Renal pelvis (tissue), 12 donors: ENCODE measurements at places on chromosomes 1 and 21. TPM values are rescaled to one million over a fixed set of nuclear protein-coding genes. Genes with fewer than 3 reads are reported as not detected.

The MEX3A gene
- polyA plus RNA-seq, result 43.2 TPM

The GSTM1 gene
- polyA plus RNA-seq, result 105 TPM

The CLCA4 gene
- polyA plus RNA-seq, result not detected

The PEX14 gene
- 26.6 TPM for polyA plus RNA-seq

The FCGR3A gene
- polyA plus RNA-seq, result 1.8 TPM

The ADGRB2 gene
- 13.5 TPM for polyA plus RNA-seq

The SLAMF9 gene
- polyA plus RNA-seq, result not detected

The KLHL20 gene
- 20.4 TPM for polyA plus RNA-seq

The PM20D1 gene
- 2.0 TPM for polyA plus RNA-seq

- DNase-seq, result no peak
Measured at GRCh38 chr1:201126832-201127754, at the start of gene ASCL5. Gene ASCL5, minus strand, starts transcription at chr1:201127184. Its CDS starts 11,812 bp downstream, at chr1:201115372.

GRCh38 chr1:92805216-92805615 is 20.3 kb upstream of the EVI5 start:
- DNase-seq, result no peak

DNA sequence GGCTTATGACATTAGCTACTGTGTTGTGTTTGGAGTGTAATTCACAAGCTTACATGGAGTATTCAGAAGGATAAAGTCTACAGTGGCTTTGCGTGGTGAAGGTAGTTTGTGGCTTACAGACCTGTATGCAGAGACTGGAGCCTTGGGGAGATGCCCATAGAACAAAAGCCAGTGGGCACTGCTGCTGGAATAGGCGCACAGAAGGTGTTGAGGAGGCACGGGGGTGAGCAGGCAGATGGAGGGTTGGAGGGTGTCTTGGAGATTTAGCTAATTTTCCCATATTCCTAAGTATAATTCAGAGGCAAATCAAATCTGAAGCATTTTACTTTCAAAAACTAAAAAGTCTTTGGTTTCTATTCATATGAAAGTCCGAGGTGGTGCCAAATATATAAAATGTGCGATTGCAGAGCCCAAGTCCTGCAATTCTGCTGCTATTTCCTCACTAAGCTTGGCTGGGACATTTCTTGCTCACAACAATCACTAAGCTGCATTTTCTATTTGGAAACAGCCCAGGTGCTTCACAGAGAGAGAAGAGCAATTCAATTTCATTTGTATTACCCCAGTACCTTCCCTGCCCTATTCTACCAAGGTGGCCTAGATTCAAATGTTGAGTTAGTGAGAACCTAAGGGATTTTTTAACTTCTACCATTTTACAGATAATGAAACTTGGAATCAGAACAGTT is 48.5 kb downstream of the FH start:
- DNase-seq, result no peak

DNA sequence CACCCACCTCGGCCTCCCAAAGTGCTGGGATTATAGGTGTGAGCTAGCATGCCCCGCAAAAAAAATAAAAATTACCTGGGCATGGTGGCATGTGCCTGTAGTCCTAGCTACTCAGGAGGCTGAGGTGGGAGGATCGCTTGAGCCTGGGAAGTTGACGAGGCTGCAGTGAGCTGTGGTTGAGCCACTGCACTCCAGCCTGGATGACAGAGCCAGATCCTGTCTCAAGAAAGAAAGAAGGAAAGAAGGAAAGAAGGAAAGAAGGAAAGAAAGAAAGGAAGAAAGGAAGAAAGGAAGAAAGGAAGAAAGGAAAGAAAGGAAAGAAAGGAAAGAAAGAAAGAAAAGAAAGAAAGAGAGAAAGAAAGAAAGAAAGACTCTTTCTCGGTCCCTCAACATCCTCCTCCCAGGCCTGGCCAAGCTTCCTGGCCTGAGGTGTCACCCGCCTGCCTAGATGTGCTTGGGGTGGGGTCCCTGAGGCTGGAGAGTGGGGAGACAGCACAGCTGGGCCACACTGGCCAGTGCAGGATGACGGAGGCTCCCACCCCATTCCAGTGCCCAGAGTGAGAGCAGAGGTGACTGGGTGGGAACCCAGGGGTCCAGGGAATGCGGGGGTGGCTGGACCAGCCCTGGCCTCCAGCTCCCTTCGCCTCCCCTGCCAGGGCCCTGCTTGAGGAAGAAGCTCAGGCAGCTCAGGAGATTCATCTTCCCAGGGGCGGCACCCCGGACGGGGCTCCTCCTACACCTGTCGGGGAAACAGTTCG is 10.2 kb upstream of the GNB1 start:
- no peak for DNase-seq

GRCh38 chr1:235090406-235091069 is 38.1 kb downstream of the TOMM20 start:
- DNase-seq, result peak; percentile 76

GRCh38 chr1:200314085-200314750 is 95.6 kb downstream of the ZNF281 start:
- no peak for DNase-seq

- DNase-seq, result no peak
Measured at GRCh38 chr1:164753521-164754077, 194.6 kb downstream of the PBX1 start.

DNA sequence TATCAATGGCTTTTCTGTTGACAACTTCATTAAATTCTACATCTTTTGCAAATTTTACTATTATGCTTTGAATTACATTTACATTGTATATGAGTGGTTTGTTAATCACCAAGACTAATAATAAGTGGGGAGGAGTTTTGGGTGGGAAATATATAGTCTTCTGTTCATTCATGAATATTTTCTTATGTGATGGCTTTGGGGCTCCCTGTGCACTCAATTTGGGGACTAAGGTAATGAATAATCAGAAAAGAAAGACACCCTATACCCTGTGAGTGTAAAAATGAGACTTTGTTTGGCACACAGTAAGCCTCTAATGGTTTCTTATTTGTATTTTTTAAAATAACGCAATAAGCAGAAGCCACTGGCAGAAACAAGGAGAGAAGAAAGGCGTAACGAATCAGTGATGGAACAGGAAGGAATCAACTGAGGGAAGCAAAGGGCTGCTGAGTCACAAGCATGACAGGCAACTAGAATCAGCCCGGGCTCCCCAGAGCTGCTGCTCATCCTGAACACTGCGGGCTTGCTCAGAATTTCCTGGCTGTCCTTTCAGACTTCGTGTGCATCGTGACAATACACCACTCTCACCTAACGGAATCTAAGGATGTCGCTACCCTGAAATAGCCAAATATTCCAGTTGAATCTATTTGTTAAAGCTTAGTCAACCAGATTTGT is 20.8 kb upstream of the RGS2 start:
- DNase-seq, result no peak

GRCh38 chr1:87795615-87796337 is 467.1 kb downstream of the LMO4 start:
- peak; percentile 57 for DNase-seq

DNA sequence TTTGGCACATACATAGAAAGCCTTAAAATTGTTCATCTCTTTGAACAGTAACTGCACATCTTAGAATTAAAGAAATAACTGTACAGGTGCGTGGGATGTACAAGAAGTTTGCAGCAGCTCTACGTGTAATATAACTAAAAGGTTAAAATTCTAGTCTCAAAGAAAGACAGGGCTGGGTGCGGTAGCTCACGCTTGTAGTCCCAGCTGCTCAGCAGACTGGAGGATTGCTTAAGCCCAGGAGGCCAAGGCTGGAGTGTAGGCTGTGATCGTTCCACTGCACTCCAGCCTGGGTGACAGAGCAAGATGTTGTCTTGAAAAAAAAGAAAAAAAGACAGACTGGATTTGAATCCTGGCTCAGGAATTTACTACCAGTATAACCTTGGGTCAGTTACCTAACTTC is 13.4 kb downstream of the PARP1 start:
- no peak for DNase-seq

DNA sequence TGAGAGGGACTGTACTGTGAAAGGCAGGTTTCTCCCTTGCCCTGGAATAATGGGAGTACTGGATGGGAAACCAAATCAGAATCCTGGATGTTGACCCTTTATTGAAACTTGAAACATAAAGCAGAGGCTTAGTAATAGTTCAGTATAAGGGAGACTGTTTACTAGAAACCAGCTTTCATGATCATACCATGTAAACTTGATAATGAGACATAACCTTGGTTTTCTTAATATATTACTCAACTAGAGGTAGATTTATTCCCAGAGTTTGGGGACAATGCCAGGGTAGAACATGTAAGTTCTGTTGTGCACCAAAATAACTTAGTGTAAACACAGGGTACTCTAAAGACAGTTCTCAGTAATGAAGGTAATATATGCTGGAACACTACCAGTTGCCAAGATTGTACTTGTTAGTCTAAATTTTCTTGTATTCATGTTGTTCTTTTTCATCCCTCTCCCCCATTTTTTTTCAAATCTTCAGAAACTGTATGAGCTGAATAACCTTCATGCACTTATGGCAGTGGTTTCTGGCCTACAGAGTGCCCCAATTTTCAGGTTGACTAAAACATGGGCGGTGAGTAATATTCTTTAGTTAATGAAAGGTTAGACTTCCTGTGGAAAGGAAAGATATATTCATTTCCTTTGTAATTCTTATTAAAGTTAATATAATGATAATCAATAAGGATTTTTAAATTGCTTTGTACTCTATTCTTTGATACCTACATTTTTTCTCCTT is 49.6 kb downstream of the ANGPTL1 start:
- no peak for DNase-seq

- no peak for DNase-seq
Measured at GRCh38 chr1:41607808-41608207, 123.3 kb upstream of the EDN2 start.

- DNase-seq, result peak; percentile 77
Measured at GRCh38 chr1:30801771-30802198, 44.2 kb upstream of the LAPTM5 start.

- DNase-seq, result no peak
Measured at GRCh38 chr1:63732666-63733065, 41.2 kb upstream of the ROR1 start.

GRCh38 chr1:38274974-38275373 is 228.4 kb upstream of the POU3F1 start:
- peak; percentile 48 for DNase-seq

DNA sequence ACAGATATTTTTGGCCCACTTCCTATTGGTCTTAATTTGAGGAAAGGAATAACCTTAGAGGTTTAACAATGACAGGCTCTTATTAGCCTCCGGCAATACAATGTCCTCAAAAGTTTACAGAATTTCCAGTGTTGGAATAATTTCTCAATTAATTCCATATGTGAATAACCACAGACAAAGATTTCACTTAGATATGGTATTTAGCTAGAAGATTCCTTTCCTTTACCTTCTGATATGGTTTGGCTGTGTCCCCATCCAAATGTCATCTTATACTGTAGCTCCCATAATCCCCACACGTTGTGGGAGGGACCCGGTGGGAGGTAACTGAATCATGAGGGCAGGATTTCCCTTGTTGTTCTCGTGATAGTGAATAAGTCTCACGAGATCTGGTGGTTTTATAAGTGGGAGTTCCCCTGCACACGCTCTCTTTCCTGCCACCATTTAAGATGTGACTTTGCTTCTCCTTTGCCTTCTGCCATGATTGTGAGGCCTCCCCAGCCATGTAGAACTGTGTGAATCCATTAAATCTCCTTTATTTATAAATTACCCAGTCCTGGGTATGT is 54.9 kb upstream of the RGS7 start:
- DNase-seq, result no peak

DNA sequence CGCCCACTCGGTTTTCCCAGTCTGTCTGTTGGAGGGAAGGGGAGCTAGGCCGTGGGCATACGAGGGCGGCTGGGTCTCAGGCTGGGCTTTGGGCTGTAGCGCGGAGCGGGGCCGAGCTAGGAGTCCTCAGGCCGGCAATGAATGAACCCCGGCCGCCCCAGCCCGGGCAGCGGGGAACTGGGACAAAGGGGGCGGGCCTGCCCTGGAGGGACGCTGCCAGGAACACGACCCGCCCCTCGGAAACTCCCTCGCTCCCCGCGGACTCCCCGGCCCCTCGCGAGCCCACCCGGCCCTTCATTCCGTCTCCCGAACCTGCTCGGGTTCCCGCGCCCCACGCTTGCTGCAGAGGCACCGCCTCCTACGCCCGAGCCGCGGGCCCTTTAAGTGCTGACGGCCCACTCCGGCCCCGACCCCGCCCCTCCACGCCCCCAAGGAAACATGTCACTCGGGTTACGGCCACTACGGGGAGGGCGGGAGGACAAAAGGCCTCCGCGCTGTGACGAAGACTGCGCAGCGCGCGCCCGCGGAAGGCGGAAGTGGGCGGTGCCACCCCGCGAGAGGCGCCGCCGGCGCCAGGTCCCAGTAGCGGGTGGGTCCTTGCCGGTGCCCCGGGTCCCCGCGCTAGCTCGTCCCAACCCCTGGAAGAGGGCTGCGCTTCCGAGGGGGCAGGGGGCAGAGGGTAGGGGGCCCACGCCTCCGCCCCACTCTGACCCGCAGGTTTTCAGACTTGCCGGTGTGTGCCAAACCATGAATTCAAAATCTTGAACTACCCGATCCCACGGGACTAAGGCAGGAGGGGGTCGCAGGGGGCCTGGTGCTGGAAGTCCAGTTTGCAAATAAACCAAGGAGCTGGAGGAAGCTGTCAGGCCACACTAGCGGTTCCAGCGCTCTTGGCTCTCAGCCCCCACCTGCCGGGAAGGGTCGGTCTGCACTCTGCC is at the start of gene GALE:
GALE (minus strand) TSS at position 355 of the 938 bp plus-strand sequence. CDS start 1,747 bp downstream, outside the sequence.
- peak; percentile 95 for DNase-seq

GRCh38 chr1:172244865-172245264 is 175.6 kb upstream of the C1orf105 start:
- DNase-seq, result no peak

DNA sequence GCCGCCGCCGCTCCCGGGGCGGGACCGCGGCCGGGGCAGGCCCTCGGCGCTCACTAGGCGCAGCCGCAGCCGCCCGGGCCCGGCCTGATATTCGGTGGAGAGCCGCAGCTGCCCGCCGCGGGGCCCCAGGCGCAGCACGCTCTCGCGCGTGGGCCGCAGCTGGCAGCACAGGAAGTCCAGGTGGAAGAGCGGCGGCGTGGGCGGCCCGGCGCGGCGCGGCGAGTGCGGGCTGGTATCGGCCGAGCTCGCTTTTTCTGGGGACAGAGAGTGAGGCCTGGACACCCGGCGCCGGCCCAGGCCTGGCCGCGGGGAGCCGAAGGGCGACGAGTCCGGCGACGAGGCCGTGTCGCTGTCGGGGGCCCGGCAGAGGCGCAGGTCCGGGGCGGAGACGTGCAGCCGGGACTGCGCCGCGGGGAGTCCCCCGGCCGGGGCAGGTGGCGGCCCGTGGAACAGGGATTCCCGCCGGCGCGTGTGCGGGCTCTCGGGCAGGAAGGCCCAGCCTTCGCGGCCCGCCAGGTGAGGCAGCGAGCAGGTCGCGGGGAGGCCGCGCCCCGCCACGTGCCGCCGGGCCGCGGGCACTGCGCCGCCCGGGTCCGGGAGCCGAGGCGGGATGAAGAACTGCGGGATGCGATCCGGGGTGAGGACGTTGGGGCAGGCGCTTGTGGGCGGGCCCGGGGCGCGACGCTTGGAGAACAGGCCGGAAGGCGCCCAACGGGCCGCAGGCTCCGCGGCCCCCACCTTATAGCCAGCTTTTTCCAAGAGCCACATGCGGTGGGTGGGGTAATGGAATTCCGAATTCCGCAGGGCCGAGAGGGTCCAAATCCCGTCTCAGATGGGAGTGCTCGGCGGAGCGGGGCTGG is 1.2 kb downstream of the C2CD4D start:
- DNase-seq, result no peak
